Memory B cell (primary cell): ENCODE measurements at places on chromosomes 16 and 17.

GRCh38 chr16:78579020-78579419 is 479.6 kb downstream of the WWOX start:
- H3K27ac ChIP-seq = no peak overlapping the region
- peaks cover 2% of the 10 kb centered on the region for H3K36me3 ChIP-seq
- no peak for DNase-seq
- H3K27me3 ChIP-seq = no peaks in the 10 kb centered on the region
- H3K4me3 ChIP-seq = no peak overlapping the region
- no peaks in the 10 kb centered on the region for H3K4me1 ChIP-seq

GRCh38 chr17:50864747-50865059 is 1.5 kb downstream of the TOB1 start:
- no peaks in the 10 kb centered on the region for H3K27me3 ChIP-seq
- H3K4me1 ChIP-seq = peaks cover 24% of the 10 kb centered on the region
- H3K4me3 ChIP-seq = peak overlapping the region; percentile 97
- no peak for DNase-seq

- peak overlapping the region; percentile 16 for H3K27ac ChIP-seq
- no peaks in the 10 kb centered on the region for H3K27me3 ChIP-seq
- H3K4me1 ChIP-seq = peaks cover 41% of the 10 kb centered on the region
- DNase-seq = peak; percentile 77
Observed at GRCh38 chr16:4365014-4365406, 6.6 kb upstream of the VASN start.

DNA sequence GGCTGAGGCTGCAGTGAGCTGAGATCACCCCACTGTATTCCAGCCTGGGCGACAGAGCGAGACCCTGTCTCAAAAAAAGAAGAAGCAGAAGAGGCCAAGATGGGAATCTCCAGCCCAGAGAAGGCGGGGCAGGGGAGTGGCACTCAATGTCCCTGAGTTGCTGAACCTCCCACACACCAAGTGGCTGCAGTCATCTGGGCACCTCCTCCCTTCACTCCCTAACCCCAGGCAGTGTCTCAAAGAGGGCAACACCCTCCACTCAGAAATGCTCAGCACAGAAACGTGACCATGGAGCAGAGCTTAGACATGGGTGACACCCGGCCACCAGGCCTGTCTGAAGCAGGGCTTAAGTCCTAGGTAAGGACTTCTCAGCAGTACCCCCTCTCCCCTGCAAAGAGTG is 36.3 kb upstream of the BCAR1 start:
- DNase-seq = no peak
- H3K27me3 ChIP-seq = no peaks in the 10 kb centered on the region
- peaks cover 30% of the 10 kb centered on the region for H3K36me3 ChIP-seq
- H3K4me3 ChIP-seq = no peak overlapping the region
- H3K4me1 ChIP-seq = peaks cover 5% of the 10 kb centered on the region
- no peak overlapping the region for H3K27ac ChIP-seq

- peaks cover 36% of the 10 kb centered on the region for H3K36me3 ChIP-seq
- no peak for DNase-seq
- no peaks in the 10 kb centered on the region for H3K27me3 ChIP-seq
- peaks cover 53% of the 10 kb centered on the region for H3K4me1 ChIP-seq
- peak overlapping the region; percentile 89 for H3K27ac ChIP-seq
Observed at GRCh38 chr17:77146246-77146632, 5.5 kb downstream of the SEC14L1 start.

DNA sequence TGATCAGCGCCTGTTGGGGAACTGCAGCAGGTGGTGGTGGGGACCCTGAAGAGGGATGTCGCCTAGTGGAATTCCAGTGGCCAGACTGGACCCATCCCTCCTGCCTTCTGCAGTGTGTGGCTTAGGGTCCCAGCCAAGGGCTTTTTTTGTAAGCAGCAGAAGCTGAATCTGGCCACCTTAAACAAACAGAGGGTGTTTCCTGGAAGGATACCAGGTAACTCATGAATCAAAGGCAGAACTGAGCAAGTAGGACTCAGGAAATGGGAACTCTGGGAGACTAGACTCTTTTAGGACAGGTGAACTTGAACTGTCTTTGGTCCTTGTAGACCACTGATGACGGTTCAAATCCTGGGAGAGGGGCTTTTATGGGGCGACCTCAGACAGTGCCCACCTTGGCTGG is 124.0 kb downstream of the ABCC6 start:
- H3K27ac ChIP-seq = peak overlapping the region; percentile 55
- H3K4me3 ChIP-seq = peak overlapping the region; percentile 56
- H3K36me3 ChIP-seq = peaks cover 35% of the 10 kb centered on the region
- H3K27me3 ChIP-seq = no peaks in the 10 kb centered on the region
- H3K4me1 ChIP-seq = peaks cover 27% of the 10 kb centered on the region

GRCh38 chr17:68198931-68199836 is 48.7 kb upstream of the AMZ2 start:
- no peaks in the 10 kb centered on the region for H3K27me3 ChIP-seq
- no peaks in the 10 kb centered on the region for H3K36me3 ChIP-seq
- H3K4me1 ChIP-seq = peaks cover 16% of the 10 kb centered on the region
- peak; percentile 59 for DNase-seq

- no peak overlapping the region for H3K4me3 ChIP-seq
- DNase-seq = no peak
- peaks cover 14% of the 10 kb centered on the region for H3K4me1 ChIP-seq
- peaks cover 14% of the 10 kb centered on the region for H3K36me3 ChIP-seq
Observed at GRCh38 chr17:57341611-57342540, 85.6 kb downstream of the MSI2 start.

- peaks cover 9% of the 10 kb centered on the region for H3K4me1 ChIP-seq
- H3K27ac ChIP-seq = no peak overlapping the region
- no peak for DNase-seq
- H3K27me3 ChIP-seq = no peaks in the 10 kb centered on the region
- no peak overlapping the region for H3K4me3 ChIP-seq
Observed at GRCh38 chr17:69468207-69468606, 53.7 kb downstream of the MAP2K6 start.

DNA sequence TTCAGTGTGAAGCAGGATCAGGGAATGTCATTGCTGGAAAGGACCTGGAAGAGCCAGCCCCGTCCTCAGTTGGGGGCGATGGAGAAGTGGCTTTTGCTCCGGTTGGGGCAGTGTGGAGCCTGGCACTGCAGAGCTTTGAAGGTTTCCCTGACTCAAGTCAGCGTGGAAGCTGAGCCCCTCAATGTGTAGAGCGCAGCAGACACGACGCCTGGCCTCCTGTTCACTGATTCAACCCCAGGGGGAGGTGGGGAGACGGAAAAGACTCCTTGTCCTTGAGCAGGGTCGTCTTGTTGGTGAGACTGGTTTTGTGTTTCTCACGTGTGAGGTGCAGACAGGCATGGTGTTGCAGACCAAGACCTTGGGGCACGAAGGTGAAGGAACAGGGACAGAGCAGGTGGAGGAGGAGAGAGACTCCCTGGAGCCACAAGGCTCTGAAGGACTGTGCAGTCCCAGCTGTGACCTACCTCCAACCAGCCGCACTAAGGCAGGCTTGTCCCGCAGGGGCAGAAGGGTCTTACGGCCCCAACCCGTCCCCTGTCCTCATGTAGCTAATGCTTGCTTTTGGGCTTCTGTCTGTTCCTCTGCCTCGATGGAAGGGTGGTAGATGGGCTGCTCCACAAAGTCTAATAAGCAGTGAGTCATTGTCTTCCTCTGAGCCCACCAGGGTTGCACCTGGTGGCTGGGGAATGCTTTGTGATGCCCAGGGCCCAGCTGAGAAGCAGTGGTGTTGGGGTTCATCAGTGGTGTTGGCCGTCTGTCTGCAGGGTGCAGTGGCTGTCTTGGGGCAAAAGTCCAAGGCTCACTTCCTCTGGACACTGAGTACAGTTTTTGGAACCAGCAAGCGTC is 47.8 kb downstream of the MPRIP start:
- H3K4me3 ChIP-seq = no peak overlapping the region
- DNase-seq = no peak
- peaks cover 9% of the 10 kb centered on the region for H3K36me3 ChIP-seq
- no peak overlapping the region for H3K27ac ChIP-seq

DNA sequence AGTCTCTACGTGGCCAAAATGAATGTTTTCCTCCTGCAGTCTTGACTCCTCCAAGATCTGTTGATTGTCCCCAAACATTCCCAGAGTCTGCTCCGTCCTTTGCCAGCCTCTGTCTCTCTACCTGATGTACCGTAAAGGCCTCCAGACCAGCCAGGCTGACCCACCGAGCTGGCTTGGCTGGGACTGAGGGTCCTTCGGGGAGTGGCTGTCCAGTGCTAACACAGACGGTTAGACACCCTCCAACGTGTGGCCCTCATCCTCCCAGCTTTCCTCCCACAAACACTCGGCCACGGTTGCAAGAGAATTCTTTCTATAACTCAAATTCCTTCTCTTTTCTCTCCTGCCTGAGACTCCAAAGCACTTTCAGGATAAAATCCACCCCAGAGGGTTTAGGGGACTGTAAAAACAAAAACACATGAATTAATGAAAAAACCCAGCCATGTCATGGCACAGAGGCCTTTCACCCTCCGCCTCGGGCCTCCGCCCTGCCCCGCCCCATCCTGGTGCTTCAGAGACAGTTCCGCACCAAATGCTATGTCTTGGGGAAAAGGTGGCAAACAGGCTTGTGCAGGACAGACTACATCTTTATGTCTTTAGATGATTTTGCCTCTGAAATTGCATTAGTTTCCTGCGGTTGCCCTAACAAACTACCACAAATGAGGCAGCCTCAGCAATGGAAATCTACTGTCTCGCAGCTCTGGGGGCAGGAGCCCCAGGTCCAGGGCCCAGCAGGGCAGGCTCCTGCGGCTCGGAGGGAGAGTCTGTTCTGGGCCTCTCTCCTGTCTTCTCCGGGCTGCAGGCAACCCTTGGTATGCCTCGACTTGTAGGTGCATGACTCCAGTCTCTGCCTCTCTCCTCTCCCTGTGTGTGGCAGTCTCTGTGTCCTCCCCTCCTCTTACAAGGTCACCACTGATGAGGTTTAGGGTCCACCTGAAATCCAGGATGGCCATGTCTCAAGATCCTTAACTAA is 72.5 kb upstream of the CBX4 start:
- DNase-seq = no peak
- no peak overlapping the region for H3K4me3 ChIP-seq
- no peaks in the 10 kb centered on the region for H3K36me3 ChIP-seq
- H3K27ac ChIP-seq = no peak overlapping the region
- H3K4me1 ChIP-seq = peaks cover 9% of the 10 kb centered on the region

DNA sequence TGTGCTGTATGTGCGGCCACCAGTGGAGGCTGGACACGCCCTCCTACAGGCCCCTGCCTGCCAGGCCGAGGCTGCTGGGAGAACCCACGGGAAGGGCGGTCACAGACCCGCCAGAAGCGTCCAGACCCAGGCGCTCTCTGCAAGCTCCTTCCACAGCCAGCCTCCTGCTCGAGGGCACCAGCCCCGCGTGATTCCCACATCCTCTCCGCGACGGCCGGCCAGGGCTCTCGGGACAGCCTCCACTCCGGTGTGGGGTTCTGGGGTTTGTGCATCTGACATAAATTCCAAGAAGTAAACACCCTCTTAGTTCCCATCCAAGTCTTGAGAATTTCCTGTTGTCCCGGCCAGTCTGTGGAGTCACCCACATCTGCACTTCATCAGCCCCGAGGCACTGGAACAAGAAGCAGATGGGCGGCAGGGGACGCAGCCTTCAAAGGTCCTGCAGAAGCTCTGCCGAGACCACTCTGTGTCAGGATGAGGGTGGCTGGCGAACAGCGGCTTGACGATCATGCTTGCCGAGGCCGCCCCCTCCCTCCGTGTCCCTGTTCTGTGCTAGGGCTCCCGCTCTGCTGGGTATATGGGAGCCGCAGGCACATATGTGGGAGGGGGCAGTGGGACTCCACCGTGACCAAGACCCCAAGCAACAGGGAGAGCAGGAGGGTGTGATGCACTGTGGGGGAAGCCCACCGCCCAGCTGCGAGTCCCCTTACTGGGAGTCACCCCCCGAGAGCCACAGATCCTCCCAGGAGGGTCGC is 2.4 kb upstream of the TMEM204 start:
- H3K27ac ChIP-seq = no peak overlapping the region
- no peak for DNase-seq
- H3K4me1 ChIP-seq = peaks cover 3% of the 10 kb centered on the region
- H3K36me3 ChIP-seq = no peaks in the 10 kb centered on the region
- no peak overlapping the region for H3K4me3 ChIP-seq

GRCh38 chr16:3138823-3139426 is 4.1 kb downstream of the ZNF213 start:
- H3K27ac ChIP-seq = no peak overlapping the region
- H3K36me3 ChIP-seq = peaks cover 16% of the 10 kb centered on the region
- no peaks in the 10 kb centered on the region for H3K27me3 ChIP-seq

DNA sequence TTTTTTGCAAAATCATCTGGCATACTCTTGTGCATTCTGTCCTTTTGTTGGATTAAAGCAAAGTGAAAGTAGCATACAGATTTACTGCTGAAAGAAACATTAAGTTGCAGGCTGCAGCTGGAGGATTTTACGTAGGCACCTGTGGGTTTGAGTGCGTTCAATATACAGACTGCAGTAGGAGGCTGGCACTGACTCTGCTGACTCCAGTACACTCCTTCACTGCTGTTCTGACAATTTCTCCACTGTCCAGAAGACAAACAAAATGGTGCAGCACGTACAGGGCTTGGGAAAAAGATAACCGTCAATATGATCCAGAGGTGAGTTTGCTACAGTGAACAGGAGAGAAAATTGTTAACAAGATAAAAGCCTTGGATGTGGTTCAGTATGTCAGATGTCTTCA is 73.3 kb downstream of the TANC2 start:
- peaks cover 8% of the 10 kb centered on the region for H3K4me1 ChIP-seq
- H3K27me3 ChIP-seq = peaks cover 6% of the 10 kb centered on the region
- DNase-seq = no peak
- H3K27ac ChIP-seq = no peak overlapping the region
- peaks cover 2% of the 10 kb centered on the region for H3K36me3 ChIP-seq

DNA sequence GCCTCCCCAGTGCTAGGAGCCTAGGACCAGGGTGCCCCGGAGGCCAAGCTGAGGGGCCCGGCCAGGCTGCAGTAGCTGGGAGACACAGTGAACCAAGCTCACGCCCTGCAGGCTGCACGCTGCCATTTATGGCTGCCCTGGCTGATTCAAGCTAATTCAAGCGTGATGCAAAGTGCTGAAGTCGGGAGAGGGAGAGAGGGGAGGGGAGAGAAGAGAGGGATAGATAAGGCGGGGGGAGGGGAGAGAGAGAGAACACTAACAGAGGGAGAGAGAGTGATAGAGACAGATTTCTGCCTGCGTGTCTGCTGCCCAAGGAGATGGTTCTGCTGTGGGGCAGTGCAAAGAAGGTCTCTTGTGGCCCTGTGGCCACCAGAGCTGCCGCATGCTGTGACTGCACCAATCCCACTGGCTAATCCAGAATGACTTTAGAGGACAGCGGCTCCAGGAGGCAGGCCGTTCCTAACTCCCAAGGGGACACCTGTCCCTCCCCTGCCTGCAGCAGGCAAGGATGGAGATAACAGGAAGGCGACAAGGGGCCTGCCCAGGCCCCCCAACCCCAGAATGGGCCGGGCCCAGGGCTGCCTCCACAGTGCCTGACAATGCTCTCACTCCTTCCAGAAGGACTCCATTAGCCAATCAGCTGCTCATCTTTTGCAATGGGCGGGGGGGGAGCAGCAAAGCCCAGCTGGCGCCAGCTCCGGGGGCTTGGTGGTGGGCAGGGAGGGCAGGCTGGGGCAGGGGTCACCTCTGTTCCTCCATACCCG is 12.9 kb downstream of the MXRA7 start:
- H3K27me3 ChIP-seq = peaks cover 5% of the 10 kb centered on the region
- peaks cover 17% of the 10 kb centered on the region for H3K4me1 ChIP-seq
- H3K4me3 ChIP-seq = no peak overlapping the region
- H3K36me3 ChIP-seq = peaks cover 1% of the 10 kb centered on the region
- no peak for DNase-seq
